ENCODE measurements at places on chromosomes 11 and 22. TPM values are rescaled to one million over a fixed set of nuclear protein-coding genes. Genes with fewer than 3 reads are reported as not detected.

Gene PTGDR2
- polyA plus RNA-seq = 1.3 TPM

Gene PGA5
- not detected for polyA plus RNA-seq

Gene CHRM1
- 18.8 TPM for polyA plus RNA-seq

Gene CCDC73
- not detected for polyA plus RNA-seq

Gene TRIM49D1
- polyA plus RNA-seq = not detected

Gene SCO2
- polyA plus RNA-seq = 0.80 TPM

Gene MPPED2
- polyA plus RNA-seq = 3.4 TPM

GRCh38 chr11:110000031-110000502 is 93.1 kb upstream of the ZC3H12C start:
- no peak for DNase-seq

DNA sequence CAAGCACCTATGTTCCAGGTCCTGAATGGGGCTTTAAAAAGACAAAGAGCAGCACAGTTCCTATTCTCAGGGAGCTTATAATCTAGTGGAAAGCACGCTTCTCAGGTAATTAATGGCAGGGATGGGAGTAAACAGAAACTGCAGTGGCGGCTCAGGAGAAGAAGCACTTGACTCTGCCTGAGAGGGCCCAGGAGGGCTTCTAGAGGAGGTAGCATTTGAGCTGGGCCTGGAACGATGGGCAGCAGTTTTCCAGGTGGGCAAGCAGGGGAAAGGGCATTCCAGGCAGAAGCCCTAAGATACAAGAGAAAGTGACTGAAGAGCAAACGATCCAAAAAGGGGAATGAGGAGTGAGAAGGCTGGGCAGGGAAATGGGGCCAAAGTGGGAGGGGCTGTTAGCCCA is 37.1 kb upstream of the CHST1 start:
- no peak for DNase-seq

DNA sequence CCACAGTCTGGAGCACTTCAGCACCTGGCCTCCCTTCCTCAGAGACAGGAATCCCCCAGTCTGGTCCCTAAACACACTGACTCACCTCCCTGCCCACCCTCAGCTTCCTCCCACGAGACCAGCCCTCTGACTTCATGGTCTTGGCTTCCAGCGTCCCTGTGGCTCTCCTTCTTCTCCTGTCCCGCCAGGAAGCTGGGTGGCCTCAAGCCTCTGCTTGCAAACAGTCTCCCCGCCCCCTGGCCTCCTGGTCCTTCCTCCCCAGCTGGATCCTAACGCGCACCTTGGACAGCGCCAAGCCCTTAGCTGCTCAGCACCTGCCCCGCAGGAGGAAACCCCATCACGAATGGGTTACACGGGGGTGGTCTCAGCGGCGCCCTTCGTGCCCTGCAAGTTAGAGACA is 4.5 kb downstream of the NCF4 start:
- DNase-seq = no peak

- DNase-seq = no peak
These were observed 16.8 kb downstream of the SELENOO start for GRCh38 chr22:50217543-50218152.

DNA sequence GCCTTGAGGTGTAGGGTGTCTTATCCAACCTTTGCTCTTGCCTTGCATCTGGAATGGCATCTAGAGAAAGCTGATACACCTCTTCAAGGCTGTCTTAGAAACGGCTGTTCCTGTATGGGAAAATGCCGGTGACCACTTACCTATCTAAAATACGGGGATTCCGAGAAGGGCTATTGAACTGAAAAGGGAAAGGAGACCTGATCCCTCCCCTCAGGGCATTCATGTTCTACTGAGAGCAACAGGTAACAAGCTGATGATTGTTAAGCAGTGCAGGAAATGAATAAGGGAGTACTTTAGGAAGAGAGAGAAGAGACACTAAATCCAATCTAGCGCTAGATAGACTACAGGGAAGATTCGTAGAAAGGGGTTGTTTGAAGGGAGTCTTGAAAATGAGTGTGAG is 1388.1 kb downstream of the FAM181B start:
- DNase-seq = no peak

DNA sequence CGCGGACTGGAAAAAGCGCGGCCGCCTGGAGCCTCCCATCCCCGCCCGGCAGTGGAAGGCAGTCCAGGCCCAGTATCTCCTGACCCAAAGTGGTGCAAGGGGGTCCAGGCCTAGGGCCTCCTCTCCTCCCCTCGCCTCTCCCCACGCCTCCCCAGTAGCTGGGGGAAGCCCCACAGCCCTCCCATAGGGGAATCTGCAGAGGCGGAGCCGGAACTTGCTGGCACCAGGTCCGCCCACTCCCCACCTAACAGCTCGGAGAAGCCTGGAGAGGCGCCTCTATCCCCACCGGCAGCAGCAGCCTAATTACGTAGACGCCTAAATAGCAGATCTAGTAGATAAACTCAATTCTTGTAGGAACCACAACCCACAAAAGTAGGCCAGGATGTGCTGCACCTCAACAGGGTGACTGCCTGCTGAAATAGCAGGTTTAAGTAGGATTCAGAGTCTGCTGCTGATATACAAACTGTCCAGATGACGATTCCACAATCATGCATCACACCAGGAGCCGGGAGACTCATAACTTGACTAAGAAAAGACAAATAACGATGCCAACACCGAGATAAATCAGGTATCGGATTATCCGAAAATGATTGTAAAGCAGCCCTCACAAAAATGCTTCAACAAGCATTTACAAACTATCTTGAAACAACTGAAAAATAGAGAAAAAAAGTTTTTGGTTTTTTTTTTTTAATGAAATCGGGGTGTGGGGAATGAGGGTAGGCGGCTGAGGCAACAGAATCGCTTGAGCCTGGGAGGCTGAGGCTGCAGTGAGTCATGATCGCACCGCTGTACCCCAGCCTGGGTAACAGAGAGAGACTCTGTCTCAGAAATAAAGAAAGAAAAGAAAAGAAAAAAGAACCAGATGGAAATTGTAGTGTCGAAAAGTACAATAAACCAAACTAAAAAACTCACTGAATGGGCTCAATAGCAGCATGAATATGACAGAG is 11.4 kb upstream of the BRD1 start:
- DNase-seq = no peak

DNA sequence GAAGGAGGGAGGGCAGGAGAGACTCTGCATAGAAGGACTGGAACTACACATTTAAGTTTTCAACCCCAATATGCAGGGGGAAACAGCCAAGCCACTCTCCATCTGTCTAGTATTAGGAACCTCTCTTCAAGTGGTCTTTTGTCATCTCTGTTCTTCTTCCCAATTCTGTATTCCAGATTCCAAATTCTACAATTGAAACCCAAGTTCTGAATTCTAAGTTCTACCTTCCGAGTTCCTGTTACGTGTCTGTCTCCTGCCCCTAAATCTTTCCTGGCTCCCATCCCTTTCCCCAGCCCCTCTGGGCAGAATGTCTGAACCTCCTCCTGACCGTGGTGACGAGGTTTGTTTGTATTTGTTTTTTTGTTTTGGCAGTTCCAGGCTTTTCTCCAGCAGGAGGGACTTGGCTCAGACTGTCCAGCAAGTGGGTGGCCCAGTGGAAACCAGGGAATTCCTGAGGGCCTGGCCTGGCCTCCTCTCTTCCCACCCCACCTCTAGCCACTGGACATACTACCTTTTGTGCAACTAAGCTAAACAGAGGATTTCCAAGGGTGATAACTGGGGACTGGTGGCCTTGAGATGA is 1.6 kb upstream of the THOC5 start:
- DNase-seq = peak; percentile 14

GRCh38 chr22:46963672-46964545 is 201.5 kb downstream of the TBC1D22A start:
- DNase-seq = peak; percentile 37

GRCh38 chr11:67640758-67641337 is 1.3 kb upstream of the TBX10 start:
- DNase-seq = peak; percentile 56

DNA sequence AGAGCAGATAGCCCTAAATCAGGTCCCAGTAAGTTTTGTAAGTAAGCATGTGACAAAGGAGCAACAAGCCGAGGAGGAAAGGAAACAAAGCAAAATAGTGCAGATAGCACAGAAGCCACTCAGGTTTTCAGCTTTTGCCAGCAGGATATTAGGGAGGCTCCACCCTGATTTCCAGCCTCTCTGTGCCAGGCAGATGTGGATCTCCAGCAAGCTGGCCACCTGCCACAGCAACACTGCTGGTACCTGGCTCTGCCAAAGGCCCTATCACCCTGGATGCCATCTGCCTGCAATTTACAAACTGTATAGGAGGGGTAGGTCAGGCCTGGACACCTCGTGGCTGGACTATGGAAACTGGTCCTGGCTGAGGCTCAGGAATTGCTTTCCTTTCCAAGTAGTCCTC is 12.2 kb upstream of the NNMT start:
- DNase-seq = no peak

DNA sequence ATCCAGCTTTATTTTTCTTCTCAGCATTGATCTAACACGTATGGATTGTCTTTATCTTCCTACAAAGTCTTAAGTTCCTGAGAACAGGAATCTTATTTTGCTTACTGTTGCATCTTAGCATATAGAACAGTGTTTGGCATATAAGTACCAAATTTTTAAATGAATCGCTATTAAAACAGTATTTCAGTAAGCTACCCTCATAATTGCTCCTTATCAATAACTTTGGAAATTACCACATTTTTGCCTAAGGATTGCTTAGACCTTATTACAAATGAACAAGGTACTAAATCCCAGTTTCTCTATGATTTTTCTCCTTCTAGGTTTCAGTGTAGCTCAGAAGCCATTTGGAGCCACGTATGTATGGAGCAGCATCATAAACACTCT is 9.7 kb downstream of the DEPDC7 start:
- no peak for DNase-seq

DNA sequence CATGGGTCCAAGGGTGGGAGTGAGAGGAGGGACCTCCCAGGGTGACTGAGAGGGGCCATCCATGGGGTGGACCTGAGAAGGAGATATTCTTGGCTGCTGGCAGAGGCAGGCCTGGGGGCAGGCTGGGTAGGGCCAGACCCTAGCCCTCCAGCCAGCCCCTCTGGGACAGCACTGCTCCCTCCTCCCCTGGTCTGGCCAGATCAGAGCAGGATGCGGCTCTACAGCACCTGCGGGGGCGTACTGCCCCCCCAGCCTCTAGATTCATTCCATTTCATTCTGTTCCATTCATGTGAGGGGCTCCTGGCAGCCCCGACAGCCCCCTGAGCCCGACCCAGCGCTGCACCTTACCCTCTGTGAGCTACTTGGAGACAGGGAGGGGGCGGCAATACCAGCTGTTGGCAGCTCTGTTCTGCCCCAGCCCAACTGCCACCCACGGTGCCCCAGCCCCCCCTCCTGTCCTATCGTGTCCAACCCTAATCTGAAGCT is 34.3 kb upstream of the MYRF start:
- no peak for DNase-seq

DNA sequence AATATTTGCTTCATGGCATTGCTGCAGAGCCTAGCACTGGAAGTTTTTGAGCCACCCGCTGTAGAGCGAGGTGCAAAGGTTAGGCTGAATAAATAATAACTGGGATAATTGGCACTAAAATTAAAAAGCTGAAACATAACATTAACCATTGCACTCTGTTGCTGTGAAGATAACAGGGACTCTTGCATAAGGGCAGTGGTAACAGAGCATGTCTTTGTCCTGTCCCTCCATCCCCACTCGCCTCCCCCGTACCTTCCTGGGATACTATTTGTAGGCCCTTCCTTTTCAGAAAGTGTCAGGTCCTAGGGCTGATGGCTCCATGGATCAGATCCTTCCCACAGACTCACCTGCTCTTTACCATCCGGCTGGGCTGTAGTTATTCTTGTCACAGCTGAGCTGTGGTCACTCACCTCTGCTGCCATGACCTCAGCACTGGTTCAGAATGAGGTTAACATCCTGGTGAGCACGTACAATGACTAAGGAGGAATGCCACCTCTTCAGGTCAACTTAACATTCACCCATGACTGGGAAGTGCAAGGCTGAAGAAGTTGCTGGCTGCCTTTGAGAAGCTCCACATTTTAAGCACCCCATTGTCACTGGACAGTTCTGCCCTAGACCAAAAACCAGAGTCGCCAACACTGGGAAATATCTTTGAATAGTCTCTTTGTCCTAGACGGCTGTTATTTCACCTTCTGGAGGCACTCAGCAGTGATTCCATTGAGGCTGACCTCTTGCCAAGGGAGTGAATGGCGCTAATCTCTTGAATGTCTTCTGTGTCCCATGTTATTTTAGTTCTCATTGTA is 103.2 kb upstream of the KIRREL3 start:
- no peak for DNase-seq

GRCh38 chr11:2752923-2753322 is 53.1 kb upstream of the KCNQ1OT1 start:
- DNase-seq = no peak

- peak; percentile 26 for DNase-seq
These were observed 161.1 kb upstream of the CCDC179 start for GRCh38 chr11:23021287-23021863.

- no peak for DNase-seq
These were observed 50.5 kb upstream of the SHISAL1 start for GRCh38 chr22:44363013-44363979.

DNA sequence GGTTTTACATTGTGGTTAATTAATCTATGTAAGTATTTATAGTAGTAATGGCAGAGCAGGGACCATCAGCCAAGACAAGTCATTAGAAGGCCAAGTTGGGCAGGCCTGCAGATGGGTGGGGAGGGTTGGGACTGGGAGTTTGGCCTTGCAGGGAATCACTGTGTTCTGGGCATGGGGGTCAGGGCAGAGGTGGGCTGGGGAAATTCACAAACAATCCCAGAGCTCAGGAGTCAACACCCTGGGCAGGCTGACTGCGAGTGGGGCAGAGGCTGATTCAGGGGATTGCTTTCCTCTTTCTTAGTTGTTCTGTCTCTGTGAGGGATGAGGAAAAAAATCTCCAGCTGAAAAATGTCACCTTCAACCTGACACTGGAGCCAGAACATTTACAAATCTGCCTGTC is 322.5 kb downstream of the NTM start:
- no peak for DNase-seq
